ENCODE measurements at places on chromosomes 2 and 18.

DNA sequence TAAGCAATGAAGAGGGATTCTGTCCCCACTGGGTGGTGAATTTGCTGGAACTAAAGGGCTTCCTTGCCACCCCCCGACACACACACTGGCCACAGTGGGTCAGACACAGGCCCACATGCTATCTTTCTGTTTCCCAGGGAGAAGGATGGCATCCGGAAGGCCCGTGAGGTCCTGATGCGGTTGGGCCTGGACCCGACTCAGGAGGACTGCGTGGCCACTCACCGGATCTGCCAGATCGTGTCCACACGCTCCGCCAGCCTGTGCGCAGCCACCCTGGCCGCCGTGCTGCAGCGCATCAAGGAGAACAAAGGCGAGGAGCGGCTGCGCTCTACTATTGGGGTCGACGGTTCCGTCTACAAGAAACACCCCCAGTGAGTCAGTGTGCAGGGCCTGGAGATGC, 44.6 kb downstream of the HK2 start:
- no peak for DNase-seq

DNA sequence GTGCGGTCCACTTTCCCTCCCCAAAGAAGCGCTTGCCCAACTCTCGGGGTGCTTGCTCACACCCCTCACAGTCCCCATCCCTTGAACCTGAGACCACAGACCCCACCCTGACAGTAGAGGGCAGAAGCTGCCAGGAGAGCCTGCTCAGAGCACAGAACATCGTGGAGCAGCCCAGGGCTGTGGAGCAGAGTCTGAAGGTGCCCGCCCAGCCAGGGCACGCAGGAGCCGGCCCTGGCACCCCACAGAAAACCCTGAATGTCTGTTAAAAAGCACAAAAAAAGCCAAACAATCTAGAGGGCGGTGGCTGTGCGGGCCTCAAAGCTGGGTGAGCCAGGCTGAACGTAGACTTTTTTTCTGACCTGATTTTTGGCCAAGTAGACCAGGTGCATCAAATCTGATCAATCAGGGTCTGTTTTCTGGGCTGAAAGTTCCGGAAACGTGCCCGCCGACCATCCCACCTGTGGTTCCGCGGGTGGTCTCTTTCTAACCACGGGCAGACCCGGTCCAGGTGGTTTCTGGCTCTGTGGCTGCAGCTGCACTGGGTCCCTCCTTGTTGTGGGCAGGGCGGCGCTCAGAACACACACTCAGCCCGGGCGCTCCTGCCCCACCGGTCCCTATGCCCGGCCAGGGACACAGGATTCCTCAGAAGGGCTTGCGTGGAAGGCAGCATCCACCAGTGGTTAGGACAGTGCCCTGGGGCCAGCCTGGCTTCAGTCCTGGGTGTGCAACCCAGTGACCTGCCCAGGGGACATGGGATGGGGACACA, 66.3 kb downstream of the SLC66A2 start:
- peak; percentile 28 for DNase-seq

- DNase-seq = no peak
Measured at GRCh38 chr18:78995740-78996395, 16.2 kb downstream of the SALL3 start.

- DNase-seq = no peak
Measured at GRCh38 chr18:23189768-23190661, 54.7 kb downstream of the CABLES1 start.

DNA sequence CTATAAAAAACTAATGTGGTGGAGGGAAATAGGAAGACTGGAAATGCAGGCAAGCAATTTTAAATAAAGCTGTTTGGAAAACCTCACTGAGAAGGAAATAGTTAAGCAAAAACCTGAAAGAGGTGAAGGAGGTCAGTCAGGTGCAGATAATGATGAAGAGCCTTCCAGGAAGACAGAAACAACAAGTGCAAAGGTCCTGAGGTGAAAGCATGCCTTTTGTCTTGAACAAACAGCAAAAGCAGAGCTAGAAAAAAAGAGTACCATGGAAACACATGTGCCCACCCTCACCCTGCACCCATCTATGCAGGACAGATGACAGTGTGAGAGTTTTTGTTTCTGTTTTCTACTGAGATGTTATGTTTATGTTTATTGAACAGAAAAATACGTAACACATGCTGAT, 8.1 kb upstream of the ZBTB14 start:
- no peak for DNase-seq

DNA sequence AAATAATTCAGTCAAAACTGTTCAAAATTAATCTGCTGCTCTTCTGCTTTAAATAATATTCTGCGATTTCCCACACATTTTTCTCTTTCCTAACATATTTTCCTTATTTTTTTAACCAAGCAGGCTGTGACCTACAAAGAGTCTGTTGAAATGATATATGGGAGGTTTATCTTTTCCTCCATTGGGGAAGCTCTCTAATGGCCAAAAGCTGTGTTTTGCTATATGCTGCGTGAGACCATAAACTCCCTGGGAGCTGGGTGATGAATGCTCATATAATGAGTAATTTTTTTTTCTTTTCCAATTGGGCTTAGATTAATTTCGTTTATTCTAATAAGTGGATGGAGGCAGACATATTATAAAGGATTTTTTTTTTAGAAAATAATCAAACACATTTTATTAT, 72.2 kb upstream of the MAP2 start:
- DNase-seq = no peak

DNA sequence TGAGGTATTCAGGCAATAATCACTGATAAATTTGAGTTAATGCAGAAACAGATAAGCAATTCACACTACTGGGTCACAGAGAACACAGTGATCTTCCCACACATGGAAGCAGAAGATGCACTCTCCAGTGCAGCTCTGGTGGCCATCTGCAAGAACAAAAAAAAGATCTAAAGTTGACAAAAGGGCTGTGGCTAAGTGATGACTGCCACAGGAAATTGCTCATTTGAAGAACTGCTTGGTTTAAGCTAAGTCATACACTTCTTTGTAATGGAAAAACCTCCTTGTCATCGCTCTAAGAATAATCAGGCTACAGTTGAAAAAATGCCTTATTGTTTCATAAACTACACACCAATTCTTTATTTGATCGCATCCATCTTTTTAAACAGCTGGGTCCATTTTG, 115.1 kb downstream of the DTNB start:
- no peak for DNase-seq

DNA sequence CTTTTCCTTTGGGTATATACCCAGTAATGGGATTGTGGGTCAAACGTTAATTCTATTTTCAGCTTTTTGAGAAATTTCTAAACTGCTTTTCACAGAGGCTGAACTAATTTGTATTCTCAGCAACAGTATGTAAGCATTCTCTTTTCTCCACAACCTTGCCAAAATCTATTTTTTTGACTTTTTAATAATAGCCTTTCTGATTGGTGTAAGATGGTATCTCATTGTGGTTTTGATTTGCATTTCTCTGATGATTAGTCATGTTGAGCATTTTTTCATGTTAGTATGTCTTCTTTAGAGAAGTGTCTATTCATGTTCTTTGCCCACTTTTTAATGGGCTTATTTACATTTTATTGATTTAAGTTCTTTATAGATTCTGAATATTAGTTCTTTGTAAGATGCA, 145.5 kb downstream of the TRABD2A start:
- DNase-seq = no peak

GRCh38 chr2:128214866-128215460, 103.7 kb downstream of the HS6ST1 start:
- no peak for DNase-seq

DNA sequence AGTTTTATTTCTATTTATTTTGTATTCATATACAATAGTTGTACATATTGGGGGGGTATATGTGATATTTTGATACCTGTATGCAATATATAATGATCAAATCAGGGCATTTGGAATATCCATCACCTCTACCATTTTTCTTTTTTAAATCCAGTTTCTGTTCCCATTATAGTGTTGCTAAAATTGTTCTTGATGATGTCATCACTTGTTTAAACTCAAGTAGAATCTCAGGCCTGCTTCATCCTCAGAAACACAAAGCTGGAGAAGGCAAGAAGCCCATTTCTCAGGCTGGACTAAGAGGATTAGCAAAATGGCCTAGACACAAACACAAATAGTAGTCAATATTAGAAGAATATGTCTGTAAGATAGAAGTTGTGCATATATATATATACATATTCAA, 747.1 kb upstream of the ACVR2A start:
- no peak for DNase-seq

DNA sequence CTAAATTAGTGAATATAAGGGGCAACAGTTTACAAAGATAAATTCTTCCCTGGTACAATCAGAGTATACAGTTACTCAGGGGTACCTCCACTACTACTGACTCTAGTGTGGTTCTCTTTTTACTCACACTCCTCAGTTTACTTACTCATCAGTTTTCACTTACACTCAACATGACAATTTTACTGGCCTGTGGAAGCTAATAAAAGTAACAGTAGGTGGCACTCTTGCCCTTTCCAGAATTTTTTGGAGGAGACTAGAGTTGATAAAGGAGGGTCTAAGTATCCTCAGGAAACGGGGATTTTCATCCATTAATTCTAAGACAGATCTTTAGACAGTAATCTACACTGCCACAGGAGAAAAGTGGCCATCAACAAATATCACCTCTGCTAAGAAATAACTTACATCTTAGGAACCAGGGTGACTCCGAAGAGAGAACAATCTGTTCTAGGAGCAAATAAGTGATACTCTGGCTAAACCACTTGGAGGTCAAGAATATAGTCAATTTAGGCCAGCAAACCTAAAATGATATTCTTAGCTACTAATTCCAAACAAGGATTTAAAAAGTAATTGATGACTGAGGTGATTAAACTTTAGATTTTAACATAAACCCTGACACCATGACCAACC, 61.3 kb downstream of the ATL2 start:
- no peak for DNase-seq

DNA sequence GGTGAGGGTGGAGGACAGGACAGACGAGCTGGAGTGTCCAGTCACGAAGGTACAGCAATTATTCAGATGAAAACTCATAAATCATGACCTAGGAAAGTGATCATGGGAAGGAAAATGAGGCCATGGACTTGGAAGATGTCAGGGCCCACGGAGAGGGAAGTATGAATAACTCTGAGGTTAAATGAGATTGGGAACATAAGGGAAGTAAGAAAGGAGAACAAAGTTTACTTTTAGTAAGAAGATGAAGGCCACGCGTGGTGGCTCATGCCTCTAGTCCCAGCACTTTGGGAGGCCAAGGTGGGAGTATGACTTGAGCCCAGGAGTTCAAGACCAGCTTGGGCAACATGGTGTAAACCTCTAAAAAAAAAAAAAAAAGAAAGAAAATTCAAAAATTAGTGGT, 56.2 kb downstream of the AQP4 start:
- DNase-seq = no peak
